Liver (tissue), 10 donors: ENCODE measurements at places on chromosomes 4 and X. TPM values are rescaled to one million over a fixed set of nuclear protein-coding genes. Genes with fewer than 3 reads are reported as not detected.
A peak's percentile ranks its signal among the peaks of the same experiment; 100 is the strongest.

- no peak for DNase-seq
Observed at GRCh38 chr4:61067381-61067780, 132.7 kb upstream of the ADGRL3 start.

- DNase-seq = peak; percentile 41
Observed at GRCh38 chrX:103845165-103845653, 13.2 kb upstream of the RAB9B start.

- DNase-seq = no peak
Observed at GRCh38 chr4:153152501-153153338, 51.5 kb upstream of the TRIM2 start.

DNA sequence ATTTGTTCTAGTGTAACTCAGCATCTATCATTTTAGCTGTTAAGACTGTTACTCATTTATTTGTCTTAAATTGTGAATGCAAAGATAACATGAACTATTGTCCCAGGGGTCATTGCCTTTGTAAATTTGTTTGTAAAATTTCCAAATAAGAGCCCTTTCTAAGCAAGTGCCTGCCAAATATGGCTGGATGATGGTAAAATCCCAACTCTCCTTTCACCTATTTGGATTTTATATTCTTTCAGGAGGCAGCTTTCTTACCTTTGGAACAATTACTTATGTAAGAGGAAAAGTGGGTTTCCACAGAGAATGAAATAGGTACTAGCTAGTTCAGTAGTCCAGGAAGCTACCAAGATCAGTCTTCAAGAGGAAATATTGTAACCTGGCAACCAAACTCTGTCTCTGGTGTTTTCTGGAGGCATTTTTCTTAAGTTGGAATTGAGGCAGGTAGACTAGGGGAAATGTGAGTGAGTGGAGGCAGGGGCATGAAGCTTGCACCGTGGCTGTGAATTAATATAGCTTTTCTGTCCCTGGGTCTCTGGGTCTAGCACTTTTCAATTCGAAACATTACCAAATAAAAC is 363.0 kb upstream of the ZCCHC13 start:
- no peak for DNase-seq

- DNase-seq = no peak
Observed at GRCh38 chr4:122784261-122784660, 42.4 kb upstream of the FGF2 start.

- DNase-seq = no peak
Observed at GRCh38 chr4:41949531-41949930, 14.3 kb downstream of the TMEM33 start.

DNA sequence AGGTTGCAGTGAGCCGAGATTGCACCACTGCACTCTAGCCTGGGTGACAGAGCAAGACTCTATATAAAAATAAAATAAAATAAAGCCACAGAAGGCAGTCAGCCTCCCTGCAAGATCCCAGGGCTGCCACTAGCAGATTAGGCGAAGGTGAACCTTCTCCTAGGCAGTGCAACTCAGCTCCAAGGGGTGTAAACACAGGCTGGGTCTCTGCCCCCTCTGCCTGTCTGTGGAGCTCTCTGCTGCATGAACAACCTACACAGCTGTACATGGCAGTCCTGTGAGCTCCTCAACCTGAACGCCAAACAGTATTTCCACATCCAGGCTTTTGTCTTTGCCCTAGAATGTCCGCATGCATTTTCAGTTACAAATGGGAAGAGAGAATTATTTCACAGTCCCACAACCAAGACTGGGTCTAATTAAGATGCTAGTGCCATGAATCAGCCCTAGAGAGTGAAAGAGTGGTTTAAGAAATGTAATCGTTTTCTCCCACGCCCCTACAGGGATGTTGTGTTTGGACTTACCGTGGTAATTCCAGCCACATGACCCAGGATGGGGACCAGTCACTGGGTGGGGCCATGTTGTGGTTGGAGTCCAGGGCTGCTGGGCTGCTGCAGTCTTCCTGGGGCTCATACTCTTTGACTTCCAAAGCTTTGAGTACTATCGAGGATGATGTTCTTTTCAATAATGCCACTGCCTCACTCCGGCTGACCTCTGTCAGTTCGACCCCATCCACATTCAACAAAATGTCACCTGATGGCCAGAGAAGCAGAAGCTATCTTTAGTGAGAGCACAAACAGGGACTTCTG is 99.0 kb downstream of the FIP1L1 start:
- no peak for DNase-seq

DNA sequence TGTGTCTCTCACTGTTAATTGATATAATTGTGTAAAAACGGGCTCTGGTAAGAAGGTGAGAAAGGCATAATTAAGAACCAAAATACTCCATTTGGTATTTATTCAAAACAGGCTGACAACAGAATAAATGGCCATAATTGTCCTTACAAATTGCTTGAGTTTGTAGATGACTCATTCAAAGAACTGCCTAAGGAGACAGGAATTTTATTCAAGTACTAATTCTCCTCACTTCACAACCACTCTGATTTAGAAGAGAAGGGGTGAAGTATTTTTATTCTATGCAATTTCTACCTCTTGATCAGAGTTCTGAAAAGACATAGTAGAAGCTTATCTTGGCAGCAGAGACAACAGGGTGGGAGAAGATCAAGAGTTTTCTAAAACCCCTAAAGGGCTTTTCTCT is 43.1 kb downstream of the ATP11C start:
- DNase-seq = no peak

DNA sequence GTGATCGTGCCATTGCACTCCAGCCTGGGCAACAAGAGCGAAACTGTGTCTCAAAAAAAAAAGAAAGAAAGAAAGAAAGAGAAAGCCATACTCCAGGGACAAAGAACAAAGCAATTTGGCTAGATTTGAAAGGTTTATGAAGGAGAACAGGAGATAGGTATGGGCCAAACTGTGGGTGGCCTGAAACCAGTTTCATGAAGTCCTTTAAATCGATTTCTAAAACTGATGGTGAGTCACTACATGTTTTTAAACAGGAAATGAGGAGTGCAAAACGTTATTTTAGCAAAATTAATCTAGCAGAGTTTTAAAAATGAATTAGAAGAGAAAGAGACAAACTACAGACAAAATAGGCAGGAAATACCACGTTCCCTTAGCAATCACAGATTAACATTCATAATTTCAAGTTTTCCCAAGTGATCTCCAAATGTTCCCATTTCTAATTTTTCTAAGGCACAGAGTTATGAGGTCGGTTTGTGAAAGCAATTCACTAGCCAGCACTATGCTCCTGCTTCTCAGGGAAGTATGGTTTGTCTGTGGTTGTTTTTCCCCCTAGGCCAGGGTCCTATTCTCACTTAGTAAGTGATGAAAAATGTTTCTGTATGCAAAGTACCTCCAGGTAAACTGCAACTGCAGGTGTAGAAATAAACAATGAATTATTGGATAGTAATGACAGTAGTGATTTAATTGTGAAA is 190.6 kb downstream of the PPP3CA start:
- DNase-seq = no peak

- no peak for DNase-seq
Observed at GRCh38 chr4:158211222-158211621, 936 bp downstream of the TMEM144 start.

GRCh38 chr4:10576236-10576635 is 108.3 kb downstream of the CLNK start:
- no peak for DNase-seq

DNA sequence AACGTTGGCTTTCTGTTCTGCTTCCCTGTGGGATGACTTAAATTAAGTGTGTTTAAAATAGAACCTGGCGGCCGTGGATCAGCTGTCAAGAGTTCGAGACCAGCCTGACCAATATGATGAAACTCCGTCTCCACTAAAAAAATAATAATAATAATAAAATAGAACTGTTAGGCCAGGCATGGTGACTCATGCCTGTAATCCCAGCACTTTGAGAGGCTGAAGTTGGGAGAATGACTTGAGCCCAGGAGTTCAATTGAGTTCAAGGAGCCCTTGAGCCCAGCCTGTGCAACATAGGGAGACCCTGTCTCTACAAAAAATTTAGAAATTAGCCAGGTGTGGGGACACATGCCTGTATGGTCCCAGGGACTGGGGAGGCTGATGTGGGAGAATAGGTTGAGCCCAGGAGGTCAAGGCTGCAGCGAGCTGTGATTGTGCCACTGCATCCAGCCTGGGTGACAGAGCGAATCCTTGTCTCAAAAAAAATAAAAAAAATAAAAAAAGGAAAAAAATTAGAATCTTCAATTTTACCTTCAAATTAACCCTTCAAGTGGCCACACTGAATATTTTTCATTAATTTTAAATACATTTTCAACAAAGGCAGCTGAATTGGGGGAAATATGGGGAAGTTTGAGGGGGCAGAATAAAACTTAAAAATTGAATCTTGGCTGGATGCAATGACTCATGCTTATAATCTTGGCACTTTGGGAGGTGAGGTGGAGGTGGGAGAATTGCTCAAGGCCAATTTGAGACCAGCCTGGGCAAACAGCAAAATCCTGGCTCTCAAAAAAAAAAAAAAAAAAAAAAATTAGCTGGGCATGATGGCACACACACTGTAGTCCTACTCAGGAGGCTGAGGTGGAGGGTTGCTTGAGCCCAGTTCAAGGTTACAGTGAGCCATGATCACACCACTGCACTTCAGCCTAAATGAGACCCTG is 31.8 kb upstream of the HSD17B13 start:
- no peak for DNase-seq

GRCh38 chr4:168516841-168517240 is 20.0 kb downstream of the PALLD start:
- DNase-seq = no peak

- no peak for DNase-seq
Observed at GRCh38 chr4:98803251-98803650, 125.7 kb downstream of the EIF4E start.

DNA sequence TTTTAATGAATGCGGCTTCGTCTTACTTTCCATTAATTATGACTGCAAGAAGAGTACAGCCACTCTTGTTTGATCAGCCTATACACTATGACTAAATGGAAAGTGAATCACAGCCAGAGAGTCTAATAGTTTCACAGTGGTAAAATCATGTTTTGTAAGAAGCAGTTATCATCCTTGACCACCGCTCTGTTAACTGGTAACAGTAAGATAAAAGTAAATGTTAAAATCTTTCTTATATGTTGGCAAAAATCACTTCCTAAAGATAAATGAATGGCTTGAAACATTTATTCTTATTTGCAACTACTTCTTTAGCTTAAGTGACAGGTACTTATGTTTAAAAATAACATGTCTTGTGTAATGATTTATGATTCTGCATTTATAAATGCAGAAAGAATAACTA is 13.2 kb downstream of the GALNT7 start:
- DNase-seq = no peak

DNA sequence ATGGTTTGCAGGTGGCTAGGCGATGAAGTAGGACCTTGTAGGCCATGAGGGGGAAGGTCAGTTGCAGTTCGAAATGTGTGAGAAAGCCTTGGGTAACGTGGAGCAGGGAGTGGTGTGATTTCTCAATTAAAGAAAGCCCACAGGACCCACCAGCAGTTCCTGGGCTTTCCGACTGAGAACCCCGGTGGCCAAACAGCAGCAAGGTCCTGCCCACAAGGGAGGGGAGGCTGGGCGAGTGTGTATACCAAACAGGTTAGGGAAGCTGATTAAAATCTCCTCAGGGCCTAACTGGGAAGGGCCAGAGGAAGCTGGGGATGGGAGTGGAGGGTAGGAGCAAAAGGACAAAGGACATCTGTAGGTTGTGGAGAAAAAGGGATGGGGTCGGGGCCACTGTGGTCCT is 2.4 kb downstream of the ATP6AP1 start:
- no peak for DNase-seq

- no peak for DNase-seq
Observed at GRCh38 chr4:146247356-146247755, 33.0 kb downstream of the REELD1 start.

- DNase-seq = no peak
Observed at GRCh38 chr4:167177925-167178324, 56.4 kb downstream of the SPOCK3 start.

DNA sequence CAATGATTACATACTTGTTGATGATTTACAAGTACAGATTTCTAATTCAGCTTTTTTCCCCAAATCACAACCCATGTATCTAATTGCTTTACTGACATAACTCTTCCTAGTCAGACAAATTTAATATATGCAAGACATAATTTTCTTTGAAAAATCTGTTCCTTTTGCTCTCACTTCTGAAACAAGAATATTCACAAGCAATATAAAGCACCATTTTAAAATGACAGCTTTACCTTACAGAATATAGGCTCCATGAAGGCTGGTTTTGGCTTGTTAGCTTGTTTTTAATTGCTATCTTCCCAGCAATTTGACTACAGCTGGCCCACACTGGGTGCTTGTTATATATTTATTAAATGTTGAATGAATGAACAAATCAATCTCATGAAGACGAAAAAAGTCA is 24.5 kb downstream of the GPM6A start:
- DNase-seq = no peak

- DNase-seq = no peak
Observed at GRCh38 chr4:57554556-57555092, 444.4 kb upstream of the IGFBP7 start.

DNA sequence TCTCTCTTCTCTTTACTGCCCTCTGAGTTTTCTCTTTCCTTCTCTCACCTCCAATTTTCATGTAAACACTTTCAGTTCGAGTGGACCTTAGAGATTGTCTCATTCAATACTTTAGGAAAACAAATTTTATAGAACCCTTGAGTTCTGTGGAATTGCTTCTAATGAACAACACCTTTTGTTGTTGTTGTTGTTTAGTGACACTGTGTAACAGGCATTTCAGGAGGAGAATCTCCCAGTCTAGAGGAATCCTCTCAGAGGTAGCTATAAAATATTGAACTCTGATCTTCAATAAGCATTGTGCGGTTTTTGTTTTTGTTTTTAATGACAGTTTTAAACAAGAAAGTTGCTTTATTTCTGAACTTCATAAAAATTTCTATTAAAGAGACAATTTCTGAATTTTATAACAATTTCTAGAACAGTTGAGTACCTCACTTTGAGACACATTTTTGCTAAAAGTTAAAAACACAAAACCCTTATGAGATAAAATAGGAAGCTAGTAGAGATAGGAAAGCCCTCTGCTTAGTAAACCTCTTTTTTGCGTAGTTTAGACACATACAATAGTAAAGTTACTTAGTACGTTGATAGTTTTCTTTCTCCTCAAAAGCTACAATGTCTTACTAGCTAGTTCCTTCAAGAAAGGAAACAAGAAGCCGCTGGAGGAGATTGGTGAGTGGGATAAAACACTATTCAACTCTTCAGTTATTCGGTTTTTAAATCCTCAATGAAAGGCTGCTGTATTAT is 38.8 kb downstream of the CLCN3 start:
- DNase-seq = no peak

AASDH gene
- 10.2 TPM for total RNA-seq

EREG gene
- total RNA-seq = 0.51 TPM

LRP2BP gene
- 0.23 TPM for total RNA-seq

PDZD4 gene
- total RNA-seq = 1.8 TPM

WNK3 gene
- total RNA-seq = 4.3 TPM
